Activated CD8-positive, alpha-beta memory T cell treated with anti-CD3 and anti-CD28 coated beads, Interleukin-2, amount 10 ng/mL, durations not matched to agents 7 days and 5 days (primary cell): ENCODE measurements at places on chromosomes 5 and 9. TPM values are rescaled to one million over a fixed set of nuclear protein-coding genes. Genes with fewer than 3 reads are reported as not detected.

Gene SPINK4
- total RNA-seq = not detected

GRCh38 chr5:1961304-1961946 is 78.7 kb upstream of the IRX4 start:
- H3K4me3 ChIP-seq = no peak overlapping the region
- H3K36me3 ChIP-seq = no peaks in the 10 kb centered on the region
- H3K27me3 ChIP-seq = no peaks in the 10 kb centered on the region

DNA sequence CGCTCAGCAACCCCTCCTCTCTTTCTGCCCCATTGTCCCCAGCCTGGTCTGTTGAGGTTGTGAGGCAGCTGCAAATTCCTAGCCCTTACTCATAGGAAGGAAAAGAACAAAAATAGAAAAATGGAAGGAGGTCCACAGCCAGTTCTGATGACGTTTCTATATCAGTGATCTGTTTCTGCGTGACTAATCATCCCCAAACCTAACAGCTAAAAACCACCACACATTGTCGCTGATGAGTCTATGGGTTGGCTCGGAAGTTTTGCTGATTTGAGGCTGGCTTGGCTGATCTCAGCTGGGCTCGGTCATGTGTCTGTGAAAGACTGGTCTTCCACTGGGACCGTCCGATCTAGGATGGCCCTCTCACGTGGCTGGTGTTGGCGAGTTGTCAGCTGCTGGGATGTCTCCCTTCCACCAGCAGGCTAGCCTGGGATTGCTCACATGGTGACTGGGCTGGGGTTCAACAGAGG is 200.6 kb upstream of the ZNF618 start:
- H3K4me1 ChIP-seq = no peaks in the 10 kb centered on the region
- H3K4me3 ChIP-seq = no peak overlapping the region
- no peak overlapping the region for H3K27ac ChIP-seq
- H3K36me3 ChIP-seq = no peaks in the 10 kb centered on the region
- DNase-seq = no peak
- peaks cover 47% of the 10 kb centered on the region for H3K27me3 ChIP-seq

GRCh38 chr9:84711936-84712335 is 42.4 kb downstream of the NTRK2 start:
- peaks cover 35% of the 10 kb centered on the region for H3K27me3 ChIP-seq
- peaks cover 31% of the 10 kb centered on the region for H3K4me1 ChIP-seq
- no peak overlapping the region for H3K4me3 ChIP-seq

- no peak for DNase-seq
- no peaks in the 10 kb centered on the region for H3K36me3 ChIP-seq
- no peak overlapping the region for H3K27ac ChIP-seq
- no peak overlapping the region for H3K4me3 ChIP-seq
- no peaks in the 10 kb centered on the region for H3K27me3 ChIP-seq
Measured at GRCh38 chr5:137113161-137113560, 386.0 kb downstream of the SPOCK1 start.

DNA sequence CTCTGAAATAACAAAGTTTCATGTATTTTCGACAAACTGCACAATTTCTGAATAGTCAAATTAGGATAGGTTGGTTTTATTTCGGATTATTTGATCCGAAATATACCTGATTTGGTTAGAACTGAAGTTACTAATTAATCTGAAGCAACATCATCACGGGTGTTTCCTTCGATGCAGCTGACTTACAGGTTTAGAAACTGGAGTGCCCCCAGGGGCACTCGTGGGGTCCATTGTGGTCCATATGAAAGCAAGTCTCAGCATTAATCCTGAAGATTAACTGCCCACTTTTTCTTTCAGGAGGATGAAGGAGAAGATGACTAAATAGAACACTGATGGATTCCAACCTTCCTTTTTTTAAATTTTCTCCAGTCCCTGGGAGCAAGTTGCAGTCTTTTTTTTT is 5.3 kb downstream of the SET start:
- H3K27ac ChIP-seq = no peak overlapping the region
- no peaks in the 10 kb centered on the region for H3K27me3 ChIP-seq
- H3K36me3 ChIP-seq = peaks cover 50% of the 10 kb centered on the region

Gene FAM200C
- 0.61 TPM for total RNA-seq
